ENCODE measurements at places on chromosomes 6 and 20. TPM values are rescaled to one million over a fixed set of nuclear protein-coding genes. Genes with fewer than 3 reads are reported as not detected.

DNA sequence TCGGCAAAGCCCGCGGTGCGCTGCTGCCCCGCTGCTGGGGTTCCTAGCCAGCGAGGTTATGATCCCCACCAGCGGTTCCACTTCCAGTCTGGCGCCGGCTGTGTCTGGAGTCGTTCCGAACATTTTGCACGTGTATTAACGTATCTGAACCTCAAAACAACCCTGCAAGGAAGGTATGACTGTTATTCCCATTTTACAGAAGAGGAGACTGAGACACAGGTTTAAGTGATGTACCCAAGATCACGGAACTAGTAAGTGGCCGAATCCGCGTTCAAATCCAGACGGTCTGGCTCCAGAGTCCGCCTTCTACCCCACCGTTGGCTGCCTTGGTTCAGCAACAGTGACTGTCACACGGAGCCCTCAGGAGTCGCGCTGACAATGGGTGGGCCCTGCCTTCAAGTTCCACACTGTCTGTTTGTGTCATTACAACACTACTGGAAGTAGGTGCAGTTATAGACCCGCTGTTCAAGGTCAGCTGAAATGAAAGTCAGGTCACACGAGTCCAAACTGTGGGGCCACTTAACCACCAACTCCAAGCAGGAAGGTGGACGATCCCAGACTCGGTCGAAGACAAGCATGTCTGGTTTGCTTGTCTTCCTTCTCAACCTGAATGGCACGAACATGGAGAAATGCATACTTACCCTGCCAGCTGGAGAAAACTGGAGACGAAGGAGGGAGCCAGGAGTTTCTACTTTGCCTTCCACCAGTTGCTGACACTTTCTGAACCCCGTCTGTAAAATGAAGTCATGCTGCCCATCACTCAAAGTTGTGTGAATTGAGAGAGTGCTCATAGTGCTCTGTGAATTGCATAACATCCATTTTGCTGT lies 803 bp upstream of the SRXN1 start:
- DNase-seq = no peak

DNA sequence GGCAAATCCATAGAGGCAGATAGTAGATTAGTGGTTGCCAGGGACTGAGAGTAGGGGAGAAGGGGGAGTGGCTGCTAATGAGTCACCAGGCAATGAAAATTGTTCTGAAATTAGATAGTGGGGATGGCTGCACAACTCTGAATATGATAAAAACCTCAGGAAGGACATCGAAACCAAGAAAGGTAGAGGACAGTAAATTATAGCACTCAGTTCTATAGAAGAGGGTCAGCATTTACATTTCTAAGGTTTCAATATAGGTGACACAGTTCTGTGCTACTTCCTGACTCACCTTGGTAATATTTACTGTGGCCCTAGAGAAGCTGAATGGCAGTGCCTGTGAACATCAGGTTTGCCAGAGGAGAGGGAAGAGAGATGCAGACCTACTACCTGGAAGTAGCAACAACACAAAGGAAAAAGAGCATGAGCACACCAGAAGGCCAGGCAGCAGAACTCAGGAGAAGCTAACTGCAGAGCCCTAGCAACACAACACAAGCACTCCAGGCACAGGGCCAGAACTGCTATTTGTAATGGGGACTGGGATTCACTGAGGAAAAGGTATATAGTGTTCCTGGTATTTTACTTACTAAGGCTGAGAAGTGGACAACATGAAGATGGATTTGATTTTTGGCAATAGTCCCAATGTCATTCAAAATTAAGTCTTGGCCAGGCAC lies 75.9 kb downstream of the PLCG1 start:
- DNase-seq = no peak

- no peak for DNase-seq
These were observed 452 bp upstream of the GATA5 start for GRCh38 chr20:62476056-62476838.

DNA sequence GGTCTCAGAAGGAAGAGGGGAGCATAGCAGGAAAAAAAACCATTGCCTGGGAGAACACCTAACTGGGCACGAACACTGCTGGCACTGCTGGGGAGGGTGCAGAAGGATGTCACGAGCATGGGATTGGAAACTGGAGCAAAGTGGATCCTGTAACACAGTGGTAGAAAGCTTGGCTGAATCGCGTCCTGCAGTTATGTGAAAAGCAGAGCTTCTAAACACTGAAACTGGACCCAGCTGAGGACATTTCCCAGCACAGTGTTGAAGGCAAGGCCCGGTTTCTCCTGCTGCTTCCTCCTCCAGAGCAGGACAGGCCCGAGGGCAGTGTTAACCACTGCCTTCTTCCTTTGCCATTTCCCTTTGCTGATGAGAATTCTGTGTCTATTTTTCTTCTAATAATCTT lies 6.7 kb downstream of the APMAP start:
- DNase-seq = no peak

DNA sequence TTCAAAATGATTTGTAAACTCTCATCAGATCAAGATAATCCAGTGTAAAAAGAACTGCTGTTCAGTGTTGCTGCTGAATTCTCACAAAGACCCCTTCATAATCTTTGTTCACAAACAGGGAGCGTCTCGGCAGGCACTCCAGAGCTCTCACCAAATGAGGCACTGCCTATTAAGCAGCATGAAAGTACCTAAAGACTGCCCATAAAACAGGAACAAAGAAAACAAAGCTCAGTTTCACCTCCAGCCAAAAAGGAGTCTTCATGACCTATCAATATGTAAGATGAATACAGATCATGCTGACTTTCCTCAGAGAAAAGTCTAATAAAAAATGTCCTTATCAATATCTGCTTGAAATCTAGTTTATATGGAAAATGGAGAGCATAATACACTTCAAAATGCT lies 41.8 kb downstream of the GPR63 start:
- DNase-seq = no peak

DNA sequence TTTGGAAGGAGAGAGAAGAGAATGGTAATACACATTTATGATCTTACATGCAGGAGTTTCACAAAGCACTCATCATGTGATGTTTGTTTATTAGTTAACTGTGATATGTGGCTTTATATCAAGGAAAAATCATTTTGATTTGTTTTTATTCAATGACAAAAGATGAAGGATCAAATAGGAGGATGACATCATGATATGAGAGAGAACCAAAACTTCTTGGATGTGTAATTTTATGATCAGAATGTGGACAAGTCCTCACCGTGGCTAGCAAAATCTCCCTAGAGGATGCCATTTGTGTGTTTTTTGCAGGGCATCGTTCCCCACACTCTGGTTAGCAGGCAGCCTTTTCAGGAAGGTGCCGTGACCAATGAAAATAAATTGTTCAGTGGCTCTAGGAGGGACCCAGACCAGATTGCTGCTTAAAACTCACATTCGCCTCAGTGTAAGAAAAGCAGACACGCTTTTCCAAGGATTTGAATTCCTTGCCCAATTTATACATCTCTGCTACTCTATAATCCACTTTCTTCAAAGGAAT lies 552.7 kb downstream of the NKAIN2 start:
- DNase-seq = peak; percentile 34

DNA sequence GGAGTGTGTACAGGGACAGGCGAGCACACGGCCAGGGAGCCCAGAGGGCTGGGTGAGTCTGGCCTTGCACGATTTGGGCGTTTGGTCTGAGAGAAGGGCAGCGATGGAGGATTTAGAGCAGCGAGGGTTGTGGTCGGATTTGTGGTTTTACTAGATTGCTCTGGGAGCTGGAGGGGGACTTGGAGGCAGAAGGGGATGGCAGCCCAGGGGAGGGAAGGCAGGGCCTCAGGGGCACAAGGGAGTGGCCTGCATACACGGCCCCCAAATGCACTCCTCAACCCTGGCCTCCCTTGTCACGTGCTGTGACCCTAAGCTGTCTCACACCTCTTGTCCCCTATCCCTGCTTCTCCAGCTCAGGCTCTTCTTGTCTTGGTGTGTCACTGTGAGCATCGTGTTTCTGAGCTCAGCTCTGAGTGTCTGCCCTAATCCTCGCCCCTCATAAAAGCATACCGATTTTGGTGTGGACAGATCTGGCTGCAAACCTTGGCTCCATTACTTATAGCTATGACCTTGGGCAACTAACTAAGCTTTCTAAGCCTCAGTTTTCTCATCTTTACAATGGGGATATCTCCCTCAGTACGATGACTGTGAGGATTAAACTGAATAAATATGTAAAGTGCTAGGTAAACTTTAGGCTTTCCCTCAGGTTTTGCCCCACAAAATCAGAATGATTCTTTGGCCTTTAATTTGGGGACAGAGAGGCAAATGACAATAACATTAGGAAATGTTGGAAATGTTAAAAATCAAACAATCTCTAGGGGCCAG lies 120.1 kb upstream of the ARMC2 start:
- no peak for DNase-seq

DNA sequence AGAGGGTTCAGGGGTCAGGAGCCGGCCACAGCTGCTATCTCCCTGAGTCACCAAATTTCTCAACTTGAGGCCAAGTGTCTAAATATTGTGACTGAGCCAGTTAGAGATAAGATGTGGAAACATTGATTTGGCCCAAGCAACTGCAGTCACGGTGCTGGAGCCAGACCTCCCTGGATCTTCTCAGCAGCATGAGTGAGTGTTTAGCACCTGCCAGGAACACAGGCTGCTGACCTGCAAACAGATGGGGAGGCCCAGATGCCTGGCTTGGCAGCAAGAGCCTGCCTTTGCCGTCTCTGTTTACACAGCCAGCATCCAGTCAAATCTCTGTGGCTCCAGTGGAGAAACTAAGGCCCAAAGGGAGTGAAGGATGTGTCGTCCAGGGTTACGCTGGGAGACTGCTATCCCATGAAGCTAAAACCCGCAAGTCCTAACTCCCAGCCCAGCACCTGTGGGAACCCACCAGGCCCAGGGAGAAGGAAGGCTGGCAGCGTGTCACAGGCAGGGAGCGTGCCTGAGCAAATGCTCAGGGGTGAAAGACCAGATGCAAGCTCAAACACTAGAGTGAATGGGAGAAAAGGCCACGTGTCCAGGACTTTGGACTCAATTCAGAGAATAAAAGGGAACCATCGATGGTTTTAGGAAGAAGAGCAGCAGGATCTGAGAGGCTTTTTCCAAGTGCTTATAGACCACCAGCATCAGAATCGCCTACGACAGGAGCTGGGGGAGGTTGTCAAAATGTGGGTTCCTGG lies 15.9 kb upstream of the PTGIS start:
- peak; percentile 22 for DNase-seq

DNA sequence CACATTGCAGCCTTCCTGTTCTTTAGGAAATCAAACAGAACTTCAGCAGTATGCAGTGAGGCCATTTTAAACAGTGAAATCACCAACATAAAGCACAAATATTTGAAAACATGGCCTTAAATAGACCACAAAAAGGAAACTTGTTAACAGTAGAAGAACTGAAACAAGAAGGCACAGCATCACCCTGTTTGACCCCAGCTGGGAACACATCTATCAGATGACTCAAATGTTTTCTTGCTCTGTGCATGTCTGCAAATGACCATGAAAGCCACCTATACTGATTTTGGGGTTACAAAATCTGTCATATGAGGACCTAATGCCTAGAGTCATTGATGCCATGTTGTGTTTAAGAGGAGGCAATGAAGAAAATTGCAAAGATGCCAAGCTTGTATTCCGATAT lies 123.8 kb upstream of the ADGRF1 start:
- no peak for DNase-seq

GRCh38 chr6:66849843-66850242 lies 1142.8 kb upstream of the EYS start:
- no peak for DNase-seq

DNA sequence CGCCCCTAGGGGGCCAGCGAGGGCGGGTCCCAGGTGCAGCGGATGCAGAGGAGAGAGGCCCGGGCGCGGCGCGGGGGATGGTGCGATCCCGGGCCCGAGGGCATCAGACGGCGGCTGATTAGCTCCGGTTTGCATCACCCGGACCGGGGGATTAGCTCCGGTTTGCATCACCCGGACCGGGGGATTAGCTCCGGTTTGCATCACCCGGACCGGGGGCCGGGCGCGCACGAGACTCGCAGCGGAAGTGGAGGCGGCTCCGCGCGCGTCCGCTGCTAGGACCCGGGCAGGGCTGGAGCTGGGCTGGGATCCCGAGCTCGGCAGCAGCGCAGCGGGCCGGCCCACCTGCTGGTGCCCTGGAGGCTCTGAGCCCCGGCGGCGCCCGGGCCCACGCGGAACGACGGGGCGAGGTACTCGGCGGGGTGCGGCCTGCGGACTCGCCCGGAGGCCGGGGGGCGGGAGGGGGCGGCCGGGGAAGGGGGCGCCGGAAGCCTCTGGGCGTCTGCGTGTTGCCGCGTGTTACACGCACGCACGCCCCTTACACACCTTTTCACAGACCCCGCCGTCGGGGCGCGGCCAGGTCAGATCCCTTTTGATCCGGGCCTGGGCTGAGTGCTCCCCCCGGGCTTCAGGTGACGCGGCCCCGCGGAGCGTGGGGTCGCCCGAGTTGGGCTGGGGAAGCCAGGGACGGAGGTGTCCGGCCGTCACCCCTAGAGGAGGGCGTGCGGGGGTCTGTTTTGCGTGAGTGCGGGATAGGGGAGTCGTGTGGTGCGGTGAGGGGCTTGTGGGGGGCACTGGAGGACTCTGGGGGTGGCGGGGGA lies 412 bp downstream of the TRIB3 start:
- peak; percentile 56 for DNase-seq

DNA sequence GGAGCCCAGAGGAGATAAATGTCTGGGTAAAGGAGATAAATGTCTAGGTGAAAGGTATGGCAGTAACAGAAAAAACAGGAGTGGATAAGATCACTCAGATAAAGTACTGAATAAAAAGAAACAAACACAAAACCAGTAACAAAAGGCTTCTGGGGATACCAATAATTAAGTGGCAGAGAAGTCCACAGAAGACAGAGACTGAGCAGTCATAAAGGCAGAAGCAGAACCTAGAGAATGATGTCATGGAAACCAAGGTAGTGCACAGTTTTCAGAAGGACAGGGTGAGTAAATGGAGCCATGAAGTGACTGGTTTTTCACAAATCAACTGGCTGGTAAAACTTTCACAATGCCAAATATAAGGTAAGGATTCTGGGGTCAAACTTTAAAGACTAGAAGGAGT lies 80.9 kb upstream of the PLN start:
- no peak for DNase-seq

DNA sequence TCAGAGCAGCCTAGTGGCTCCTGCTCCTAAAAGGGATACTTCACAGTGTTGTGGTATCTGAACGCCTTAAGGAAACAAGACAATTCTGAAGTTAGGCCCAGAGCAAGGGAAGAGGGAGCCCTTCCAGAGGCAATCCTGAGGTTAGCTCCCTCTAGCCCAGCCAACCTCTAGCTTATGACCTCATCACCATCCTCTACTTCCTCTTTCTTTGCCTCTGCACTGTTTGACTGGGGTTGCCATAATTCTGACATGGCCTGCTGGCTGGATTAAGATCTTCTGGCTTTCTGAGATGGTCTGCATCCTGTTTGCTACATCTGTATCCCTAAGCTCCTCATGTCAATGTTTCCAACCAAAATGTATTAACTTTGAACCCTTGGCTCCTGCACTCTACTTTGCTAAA lies 23.3 kb upstream of the BMP2 start:
- DNase-seq = no peak

The TNXB gene
- total RNA-seq = 9.3 TPM

The TMEM74B gene
- total RNA-seq = 6.4 TPM

The CD93 gene
- total RNA-seq = 15.9 TPM

The KCNQ2 gene
- 116 TPM for total RNA-seq
